ENCODE measurements at places on chromosomes 2 and 18.

- DNase-seq = no peak
Observed at GRCh38 chr18:76467371-76468190, 27.5 kb downstream of the ZNF516 start.

- DNase-seq = no peak
Observed at GRCh38 chr2:15251753-15252152, 309.4 kb downstream of the NBAS start.

DNA sequence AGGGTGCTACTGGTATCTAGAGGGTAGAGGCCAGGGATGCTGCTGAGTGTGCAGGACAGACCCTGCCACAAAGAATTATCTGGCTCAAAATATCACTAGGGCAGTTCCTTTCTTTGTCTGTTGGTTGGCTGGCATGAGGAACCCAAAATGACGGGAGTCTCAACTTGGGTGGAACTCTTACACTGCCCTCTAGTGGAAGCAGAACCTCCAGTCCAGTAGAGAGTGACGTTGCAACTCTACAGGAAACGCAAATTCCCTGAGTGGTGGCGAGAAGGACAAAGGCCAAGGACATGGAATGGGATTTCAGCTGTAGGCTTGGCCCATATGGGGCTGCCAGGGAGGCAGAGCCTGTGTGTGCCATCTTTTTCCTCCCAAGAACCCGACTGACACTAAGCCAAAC, 47.1 kb downstream of the COPS8 start:
- no peak for DNase-seq

GRCh38 chr2:85706599-85707296, 12.6 kb downstream of the GNLY start:
- peak; percentile 85 for DNase-seq

GRCh38 chr2:43217228-43218154, 8.9 kb downstream of the ZFP36L2 start:
- DNase-seq = no peak

- DNase-seq = no peak
Observed at GRCh38 chr18:36247036-36247435, 50.5 kb upstream of the FHOD3 start.

Data from upper lobe of right lung (tissue), 1 donor.